Suprapubic skin (tissue), 4 donors: ENCODE measurements at places on chromosomes 7 and 10.

DNA sequence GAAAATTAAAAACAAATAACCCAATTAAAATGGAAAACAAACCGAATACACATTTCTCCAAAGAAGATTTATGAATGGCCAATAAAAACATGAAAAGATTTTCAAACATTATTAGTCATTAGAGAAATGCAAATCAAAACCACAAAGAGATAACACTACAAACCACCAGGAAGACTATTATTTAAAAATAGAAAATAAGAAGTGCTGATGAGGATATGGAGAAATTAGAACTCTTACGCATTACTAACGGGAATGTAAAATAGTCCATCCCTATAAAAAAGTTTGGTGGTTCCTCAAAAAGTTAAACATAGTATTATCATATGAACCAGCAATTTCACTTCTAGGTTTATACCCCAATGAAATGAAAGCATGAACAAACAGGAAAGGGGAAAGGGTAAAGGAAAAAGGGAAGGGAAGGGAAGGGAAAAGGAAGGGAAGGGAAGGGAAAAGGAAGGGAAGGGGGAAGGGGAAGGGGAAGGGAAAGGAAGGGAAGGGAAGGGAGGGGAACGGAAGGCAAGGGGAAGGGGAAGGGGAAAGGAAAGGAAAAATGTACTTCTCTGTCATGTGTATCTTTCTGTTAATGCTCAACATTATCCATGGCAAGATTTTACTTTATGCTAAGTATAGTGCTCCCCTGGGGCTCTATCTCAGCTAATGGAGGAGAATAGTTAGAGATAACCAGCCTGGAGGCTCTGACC, 125.3 kb upstream of the RSU1 start:
- no peak for DNase-seq

GRCh38 chr10:125172694-125173093, 12.3 kb upstream of the CTBP2 start:
- DNase-seq, result no peak

GRCh38 chr10:63622097-63622496, 100.9 kb downstream of the REEP3 start:
- DNase-seq, result no peak

GRCh38 chr10:52455098-52455497, 141.0 kb downstream of the DKK1 start:
- DNase-seq, result no peak

DNA sequence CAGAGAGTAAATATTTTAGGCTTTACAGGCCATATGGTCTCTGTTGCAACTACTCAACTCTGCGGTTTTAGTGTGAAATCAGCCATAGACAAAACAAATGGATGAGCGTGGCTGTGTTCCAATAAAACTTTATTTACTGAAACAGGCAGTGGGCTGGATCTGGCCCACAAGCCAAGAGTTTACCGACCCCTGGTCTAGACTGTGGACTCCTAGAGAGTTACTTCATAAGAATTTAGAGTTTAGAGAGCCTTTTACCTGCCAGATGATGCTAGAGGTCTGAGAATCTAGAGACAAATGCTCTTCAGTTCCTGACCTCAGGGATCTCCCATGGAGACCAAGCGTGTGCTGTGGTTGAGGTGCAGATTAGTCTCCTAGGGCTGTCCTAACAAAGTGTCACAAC, 174.8 kb downstream of the PTEN start:
- DNase-seq, result no peak

- DNase-seq, result no peak
Measured at GRCh38 chr7:47748041-47748440, 166.1 kb upstream of the TNS3 start.
